Ascending aorta (tissue), 2 donors: ENCODE measurements at places on chromosomes 5 and 9. TPM values are rescaled to one million over a fixed set of nuclear protein-coding genes. Genes with fewer than 3 reads are reported as not detected.
A peak's percentile ranks its signal among the peaks of the same experiment; 100 is the strongest.

CCDC152 gene
- not detected for total RNA-seq

DNA sequence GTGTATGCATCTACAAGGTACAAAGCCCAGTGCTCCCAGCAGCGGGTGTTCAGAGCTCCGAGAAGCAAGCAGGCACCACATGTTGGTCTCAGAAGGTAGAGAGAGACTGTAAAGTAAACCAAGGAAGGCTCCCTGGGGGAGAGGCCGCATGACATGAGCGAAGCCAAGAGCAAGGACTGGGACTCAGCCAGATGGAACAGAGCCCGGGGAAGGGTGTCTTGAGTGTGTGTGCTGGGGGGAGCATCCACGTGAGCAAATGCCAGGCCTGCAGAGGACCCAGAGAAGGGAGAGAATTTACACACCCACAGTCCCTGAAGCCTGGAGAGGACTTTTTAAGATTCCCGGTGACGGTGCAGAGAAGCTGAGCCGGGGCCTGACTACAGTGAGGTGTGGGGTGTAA lies 15.2 kb upstream of the KCNIP1 start:
- DNase-seq = no peak

- no peak for DNase-seq
Measured at GRCh38 chr5:3736926-3737325, 141.3 kb downstream of the IRX1 start.

GRCh38 chr9:129640086-129640870 lies 1.7 kb downstream of the ASB6 start:
- DNase-seq = peak; percentile 63

GRCh38 chr5:102718819-102719218 lies 36.3 kb upstream of the PAM start:
- no peak for DNase-seq

SV2C gene
- not detected for total RNA-seq
